ENCODE measurements at places on chromosomes 12 and 14.
A peak's percentile ranks its signal among the peaks of the same experiment; 100 is the strongest.

GRCh38 chr14:34662561-34663088, 32.7 kb upstream of the SNX6 start:
- no peak for DNase-seq

DNA sequence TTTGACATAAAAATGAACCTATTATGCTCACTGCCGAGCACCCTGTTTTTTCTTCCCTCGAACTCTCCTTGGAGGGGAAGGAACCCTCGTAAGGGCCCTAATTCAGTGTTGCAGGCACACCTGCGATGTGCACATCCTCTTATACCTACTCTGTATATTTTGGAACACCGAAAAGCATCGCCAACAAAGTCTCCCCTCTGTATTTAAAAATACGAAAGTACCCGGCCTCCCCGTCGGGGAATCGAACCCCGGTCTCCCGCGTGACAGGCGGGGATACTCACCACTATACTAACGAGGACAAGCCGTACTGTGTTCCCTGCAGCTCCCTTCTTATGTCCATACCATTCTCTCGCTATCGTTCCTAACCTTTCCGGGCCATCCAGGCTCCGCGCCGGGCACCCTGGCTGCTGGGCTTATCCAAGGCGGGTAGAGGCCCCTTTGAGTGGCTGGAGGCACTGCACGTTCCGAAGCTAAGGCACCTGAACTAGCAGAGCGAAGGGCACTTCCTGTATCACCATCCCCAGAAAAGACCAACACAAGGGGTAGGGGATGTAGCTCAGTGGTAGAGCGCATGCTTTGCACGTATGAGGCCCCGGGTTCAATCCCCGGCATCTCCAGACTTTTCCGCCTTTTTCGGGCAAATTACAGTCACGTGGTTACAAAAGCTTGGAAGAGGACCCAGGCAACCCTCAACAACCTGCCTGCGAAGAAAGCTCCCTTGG, 25.1 kb upstream of the UBC start:
- DNase-seq: peak; percentile 86

DNA sequence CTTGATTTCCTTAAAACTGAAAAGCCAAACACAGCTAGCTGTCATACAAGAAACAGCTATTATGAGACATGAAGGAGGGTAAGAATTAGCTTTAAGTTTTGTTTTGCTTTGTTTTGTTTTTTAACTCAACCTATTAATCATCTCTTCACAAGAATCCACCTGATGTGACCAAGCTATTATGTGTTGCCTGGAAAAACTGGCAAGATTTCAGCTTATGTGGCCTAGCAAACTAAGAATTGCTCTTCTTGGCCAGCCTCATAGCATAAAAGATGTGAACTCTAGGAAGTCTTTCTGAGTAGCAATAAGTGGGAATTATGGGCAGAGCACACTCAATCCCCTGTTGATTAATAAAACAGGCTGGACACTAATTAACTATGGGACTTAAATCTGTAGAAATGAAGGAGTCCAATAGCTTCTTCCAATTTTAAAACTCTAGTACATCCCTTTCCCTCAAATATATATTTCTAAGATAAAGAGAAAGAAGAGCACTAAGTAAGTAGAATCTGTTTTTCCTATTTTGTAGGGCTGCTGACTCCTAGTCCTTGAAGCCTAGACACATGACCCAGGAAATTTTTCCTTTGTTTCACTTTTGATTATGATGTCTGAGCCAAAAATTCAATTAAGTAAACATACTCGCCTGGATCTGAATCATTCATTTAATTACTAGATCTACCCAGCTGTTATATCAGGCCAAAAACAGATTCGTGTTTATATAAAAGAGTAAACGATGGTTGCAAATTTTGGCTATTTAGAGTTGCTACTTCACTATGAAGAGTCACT, 75.7 kb downstream of the GTF2A1 start:
- DNase-seq: no peak

DNA sequence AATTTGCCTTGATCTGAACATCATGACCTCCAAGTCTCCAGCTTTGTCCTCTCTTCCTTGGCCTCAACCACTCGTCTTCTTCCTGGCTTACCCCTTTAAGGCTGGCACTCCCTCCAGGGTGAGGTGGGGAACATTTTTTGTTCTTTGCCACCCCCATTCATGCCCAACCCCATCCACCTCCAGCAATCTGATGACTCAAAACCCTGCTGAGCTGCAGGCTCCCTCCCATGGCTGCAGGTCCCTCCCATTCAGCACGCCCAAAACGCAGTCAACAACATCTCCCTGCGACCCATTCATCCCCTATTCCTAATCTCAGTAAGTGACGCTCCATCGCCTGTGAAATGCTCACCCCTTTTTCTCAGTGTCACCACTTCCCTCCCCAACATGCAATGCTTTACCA, 138.8 kb upstream of the PRMT8 start:
- no peak for DNase-seq

DNA sequence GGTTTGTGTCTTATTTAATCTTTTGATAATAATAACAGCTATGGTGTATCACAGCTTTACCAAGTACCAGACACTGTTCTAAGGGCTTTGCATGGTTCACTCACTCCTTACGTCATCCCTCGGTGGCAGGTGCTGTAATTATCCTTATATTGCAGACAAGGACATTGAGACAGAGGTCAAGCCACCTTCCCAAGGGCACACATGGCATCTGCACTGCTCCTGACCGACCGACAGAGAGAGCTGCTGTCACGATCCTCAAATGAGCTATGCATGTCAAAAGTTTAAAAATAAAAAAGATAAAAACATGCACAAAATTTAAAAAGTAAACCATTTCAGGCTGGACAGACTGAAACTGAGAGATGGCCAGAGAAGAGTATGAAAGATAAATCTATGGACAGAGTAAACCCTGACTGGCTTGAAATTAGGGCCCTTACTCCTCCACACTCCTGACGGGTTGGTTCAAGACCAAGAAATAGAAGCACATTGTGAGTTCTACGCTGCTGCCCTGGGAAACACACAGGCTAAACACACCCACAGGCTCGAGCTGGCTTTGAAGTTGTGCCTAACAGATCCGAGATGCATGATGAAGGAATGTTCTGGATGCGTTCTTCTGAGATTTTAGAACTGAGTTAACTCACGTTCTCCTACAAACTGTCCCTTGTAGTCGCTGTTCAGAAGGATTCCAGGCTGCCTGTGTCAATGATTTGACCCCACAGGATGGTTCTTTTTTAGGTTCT, 268.7 kb downstream of the ZFP36L1 start:
- DNase-seq: no peak

- DNase-seq: no peak
Observed at GRCh38 chr12:81502912-81503695, 256.0 kb downstream of the PPFIA2 start.

DNA sequence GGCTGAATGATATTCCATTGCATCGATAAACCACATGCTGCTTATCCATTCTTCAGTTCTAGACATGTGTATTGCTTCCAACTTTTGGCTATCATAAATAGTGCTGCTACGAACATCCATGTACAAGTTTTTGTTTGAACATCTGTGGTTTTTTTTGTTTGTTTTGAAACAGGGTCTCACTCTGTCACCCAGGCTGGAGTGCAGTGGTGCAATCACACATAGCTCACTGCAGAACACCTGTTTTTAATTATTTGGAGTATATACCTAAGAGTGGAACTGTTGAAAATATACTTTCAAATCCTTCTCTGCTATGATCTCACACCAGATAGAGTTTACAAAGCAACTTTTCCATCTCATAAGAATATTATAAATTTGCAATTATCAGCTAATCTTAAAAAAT, 124.2 kb downstream of the TTC7B start:
- DNase-seq: no peak

DNA sequence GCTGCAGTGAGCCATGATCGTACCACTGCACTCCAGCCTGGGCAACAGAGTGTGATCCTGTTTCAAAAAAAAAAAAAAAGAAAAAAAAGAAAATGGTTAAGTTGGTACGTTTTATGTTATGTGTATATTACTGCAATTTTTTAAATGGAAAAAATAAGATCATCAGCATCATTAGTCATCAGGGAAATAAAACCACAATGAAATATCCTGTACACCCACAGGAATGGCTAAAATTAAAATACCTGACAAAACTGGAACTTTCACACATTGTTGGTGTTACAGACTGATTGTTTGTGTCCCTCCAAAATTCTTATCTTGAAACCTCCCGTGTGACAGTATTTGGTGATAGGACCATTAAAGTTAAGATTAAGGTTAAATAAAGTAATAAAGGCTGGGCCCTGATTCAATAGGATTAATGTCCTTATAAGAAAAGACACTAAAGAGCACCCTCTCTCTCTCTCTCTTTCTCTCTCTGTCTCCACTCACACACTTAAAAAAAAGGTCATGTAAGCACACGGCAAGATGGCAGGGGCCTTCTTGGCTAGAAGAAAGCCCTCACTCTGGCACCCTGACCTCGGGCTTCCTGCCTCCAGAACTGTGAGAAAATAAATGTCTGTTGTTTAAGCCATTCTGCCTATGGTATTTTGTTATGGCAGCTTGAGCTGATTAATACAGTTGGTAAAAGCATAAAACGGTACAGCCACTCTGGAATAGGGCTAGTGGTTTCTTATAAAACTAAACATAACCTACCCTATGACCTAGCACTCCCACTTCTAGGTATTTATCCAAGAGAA, 48.3 kb upstream of the ZFP36L1 start:
- DNase-seq: no peak

DNA sequence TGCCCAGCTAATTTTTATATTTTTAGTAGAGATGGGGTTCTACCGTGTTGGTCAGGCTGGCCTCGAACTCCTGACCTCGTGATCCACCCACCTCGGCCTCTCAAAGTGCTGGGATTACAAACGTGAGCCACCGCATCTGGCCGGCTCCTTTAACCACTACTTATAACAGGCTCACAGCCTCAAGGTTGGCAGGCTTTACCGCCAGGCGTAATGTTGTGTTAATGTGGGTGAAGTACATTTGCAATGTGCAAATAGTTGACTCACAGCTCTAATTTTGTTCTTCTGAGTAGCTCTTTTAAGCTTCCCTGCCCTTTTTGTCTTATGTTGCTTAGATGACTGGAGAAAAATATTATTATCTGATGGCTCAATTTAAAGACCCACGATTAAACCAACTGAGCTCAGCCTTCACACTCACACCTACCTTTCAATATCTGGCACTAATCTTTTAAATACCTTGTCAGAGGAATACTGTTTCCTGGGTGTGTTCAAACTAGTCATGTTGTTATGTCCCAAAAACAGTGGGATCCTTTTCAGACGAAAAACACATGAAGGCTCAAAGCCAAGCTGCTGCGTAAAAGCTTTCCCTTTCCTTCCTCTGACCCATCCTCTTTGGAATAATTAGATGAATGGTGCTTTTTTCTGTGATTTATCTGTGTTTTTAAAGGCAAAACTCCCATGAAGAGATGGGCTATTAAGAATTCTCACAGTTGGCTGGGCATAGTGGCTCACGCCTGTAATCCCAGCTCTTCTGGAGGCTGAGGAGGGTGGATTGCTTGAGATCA, 57.2 kb upstream of the USP44 start:
- DNase-seq: no peak

GRCh38 chr14:104743461-104744380, 9.2 kb upstream of the SIVA1 start:
- DNase-seq: no peak

GRCh38 chr14:91173221-91173670, 59.4 kb downstream of the DGLUCY start:
- DNase-seq: peak; percentile 89

DNA sequence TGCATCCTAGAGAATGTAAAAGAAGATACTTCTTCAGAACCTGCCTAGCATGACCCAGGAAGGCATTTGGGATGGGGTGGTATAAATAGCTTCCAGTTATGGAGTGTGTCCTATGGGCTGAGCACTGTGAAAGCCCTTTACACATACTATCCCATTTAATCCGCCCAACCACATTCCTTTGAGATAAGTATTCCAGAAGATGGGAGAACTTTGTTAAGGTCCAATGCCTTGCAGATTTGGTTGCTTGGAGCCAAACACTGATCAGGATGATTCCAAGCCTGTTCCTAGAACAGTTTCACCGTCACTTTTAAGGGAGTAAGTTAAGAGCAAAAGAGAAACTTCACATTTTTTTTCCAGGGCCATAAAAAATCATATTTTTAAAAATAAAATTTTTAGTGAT, 82.5 kb upstream of the CLMN start:
- DNase-seq: no peak

DNA sequence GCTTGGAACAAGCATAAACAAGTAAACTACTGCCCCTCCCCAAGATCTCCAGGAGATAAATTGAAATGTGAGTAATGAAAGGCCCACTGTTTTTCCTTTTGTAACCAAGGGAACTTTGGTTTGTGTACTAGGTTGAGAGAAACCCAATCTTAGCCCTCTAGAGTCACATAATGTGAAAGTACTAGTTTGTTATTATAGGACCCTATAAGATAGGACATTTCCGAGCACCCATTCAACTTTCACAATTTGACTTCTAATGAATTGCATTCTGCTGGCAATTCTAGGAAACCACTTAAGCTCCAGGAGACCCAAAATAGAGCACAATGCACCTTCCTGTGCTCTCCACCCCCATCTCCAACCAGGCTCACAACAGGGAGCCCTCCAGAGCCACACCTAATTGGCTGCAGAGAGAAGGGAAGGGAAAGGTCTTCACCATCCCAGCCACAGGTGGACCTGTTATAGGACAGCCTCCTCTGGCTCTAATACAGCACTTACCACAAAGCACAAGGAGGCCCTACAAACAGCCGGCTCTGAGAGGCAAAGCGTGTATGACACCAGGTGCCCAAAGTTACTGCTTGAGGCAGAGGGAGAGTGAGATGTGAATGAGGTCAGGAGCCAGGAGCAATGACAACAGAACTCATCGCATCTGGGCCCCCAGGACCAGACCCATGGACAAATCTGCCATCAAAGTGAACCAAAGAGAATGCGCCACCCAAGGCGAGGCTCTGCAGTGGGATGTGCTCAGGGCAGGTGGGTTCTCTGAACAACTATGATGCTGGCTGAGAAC, 163.3 kb upstream of the NTF3 start:
- DNase-seq: no peak

DNA sequence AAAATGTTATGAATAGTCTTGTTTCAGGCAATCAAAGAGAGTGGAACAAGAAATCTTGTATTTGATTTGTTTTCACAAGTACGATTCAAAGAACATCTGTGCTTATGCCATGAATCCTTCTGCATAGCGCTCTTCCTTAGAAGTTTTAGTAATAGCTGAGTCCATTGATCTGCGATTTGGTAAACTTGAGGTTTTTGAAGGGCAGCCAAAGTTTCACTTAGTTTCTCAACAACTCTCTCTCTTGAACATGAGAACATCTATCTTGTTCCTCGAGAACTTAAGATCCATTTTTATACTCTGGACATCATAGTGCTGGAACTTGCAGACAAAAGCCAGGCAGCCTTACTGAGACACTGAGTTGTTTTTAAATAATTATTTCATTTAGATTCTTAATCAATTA, 96.2 kb upstream of the USP15 start:
- DNase-seq: no peak
